Dermis blood vessel endothelial cell (primary cell): ENCODE measurements at places on chromosomes 1 and 21. TPM values are rescaled to one million over a fixed set of nuclear protein-coding genes. Genes with fewer than 3 reads are reported as not detected.

Gene LY9
- total RNA-seq: not detected in 2 replicates

- peak; percentile 64 for DNase-seq
Observed at GRCh38 chr1:94416901-94417727, 1.1 kb upstream of the ABCD3 start.

Gene SH2D5
- under 0.01 and 0.42 TPM in 2 replicates for total RNA-seq

Gene UBL4B
- not detected in 2 replicates for total RNA-seq

DNA sequence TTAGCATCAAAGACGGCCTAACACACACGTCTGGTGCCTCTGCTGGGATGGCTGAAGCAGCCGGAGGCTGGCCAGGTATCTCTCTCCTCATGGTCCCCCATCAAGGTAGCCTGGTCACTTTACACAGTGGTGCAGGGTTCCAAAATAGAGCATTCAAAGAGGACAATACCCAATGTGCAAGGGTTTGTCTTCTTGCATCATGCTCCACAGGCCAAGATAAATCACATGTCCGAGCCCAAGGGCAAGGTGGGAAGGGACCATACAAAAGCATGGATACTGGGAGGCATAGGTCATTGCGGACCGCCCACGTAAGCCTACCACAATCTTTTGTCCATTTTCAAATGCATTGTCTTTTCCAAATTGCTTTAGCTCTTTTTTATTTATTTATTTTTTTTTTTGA, 23.8 kb upstream of the TINAGL1 start:
- DNase-seq: no peak

- no peak for DNase-seq
Observed at GRCh38 chr1:16017461-16018303, at the start of gene HSPB7. TSS of gene HSPB7 (minus strand) at chr1:16018043. CDS start at chr1:16017963, 80 bp downstream.

DNA sequence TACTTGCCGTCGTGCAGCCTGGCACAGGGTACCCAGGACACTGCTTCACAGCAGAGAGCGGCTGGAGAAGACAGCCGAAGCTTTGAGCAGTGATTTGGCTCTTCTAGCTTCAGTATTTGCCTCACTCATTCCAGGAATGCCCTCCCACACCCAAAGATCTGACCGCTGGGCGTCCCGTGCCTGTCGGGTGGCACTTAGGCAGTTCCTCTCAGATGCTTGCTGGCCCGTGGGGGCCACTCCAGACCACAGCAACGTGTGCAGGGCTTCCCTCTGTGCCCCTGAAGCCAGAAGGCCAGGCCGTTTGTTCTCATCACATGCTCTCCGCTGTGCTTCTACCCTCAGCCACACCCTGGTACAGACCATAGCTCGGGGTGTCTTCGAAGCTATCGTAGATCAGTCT, 17.0 kb downstream of the RRP1B start:
- no peak for DNase-seq

Gene ACOT11
- 1.0 and 3.0 TPM in 2 replicates for total RNA-seq

- DNase-seq: no peak
Observed at GRCh38 chr21:37383086-37383485, 16.5 kb downstream of the DYRK1A start.

Gene EFCAB7
- 5.1 and 5.4 TPM in 2 replicates for total RNA-seq

DNA sequence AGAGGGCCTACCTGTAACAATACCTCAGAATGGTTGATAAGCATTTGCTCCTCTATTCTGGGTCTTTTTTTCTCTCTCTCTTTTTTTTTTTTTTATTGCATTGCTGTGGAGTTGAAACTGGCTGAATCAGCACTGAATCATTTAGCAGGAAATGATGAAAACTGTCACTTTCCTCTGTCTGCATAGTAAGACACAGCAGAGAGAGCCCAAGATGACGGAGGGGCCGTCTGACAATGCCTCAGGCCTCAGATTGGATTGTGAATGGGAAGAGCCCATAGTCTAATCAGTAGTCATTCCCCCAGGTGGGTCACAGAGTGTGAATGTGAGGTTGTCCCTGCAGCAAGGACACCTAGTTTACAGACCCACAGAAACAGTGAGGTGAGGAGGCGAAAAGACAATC, 193.2 kb upstream of the PLXNA2 start:
- DNase-seq: peak; percentile 27

GRCh38 chr21:39661740-39662139, 49.0 kb downstream of the B3GALT5 start:
- DNase-seq: no peak

GRCh38 chr1:8222789-8223188, 95.1 kb upstream of the SLC45A1 start:
- DNase-seq: no peak

- no peak for DNase-seq
Observed at GRCh38 chr1:64550946-64551605, 81.1 kb downstream of the CACHD1 start.

GRCh38 chr1:193115629-193116227, 6.1 kb upstream of the CDC73 start:
- DNase-seq: peak; percentile 85

- no peak for DNase-seq
Observed at GRCh38 chr21:46054451-46054881, 43.4 kb upstream of the COL6A2 start.

GRCh38 chr1:221527302-221527701, 214.6 kb downstream of the DUSP10 start:
- DNase-seq: no peak

Gene AADACL3
- total RNA-seq: not detected in 2 replicates

DNA sequence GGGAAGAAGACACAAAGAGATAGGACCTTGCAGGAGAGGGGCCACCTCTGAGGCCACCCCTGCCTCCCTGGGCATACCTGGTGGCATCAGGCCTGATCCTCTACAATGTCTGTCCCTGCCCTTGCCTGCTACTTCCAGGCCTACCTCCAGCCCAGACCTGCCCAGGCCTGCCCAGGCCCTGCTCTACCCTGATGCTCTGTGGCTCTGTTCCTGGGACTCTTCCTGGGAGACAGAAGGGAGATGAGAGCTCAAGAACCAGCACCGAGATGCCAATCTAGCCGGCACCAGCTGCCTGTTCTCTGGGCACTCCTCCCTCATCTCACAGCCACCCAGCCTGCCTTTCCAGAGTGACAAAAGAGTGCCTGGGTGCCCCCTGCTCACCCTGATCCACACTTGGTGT, 2.7 kb downstream of the CELF3 start:
- no peak for DNase-seq

- DNase-seq: no peak
Observed at GRCh38 chr21:14591377-14591776, 45.3 kb upstream of the SAMSN1 start.

Gene WDR47
- total RNA-seq: 21.6 and 22.2 TPM in 2 replicates

Gene IGFN1
- under 0.01 and 0.05 TPM in 2 replicates for total RNA-seq

Gene CLDN17
- not detected in 2 replicates for total RNA-seq

Gene CD1E
- not detected in 2 replicates for total RNA-seq

- no peak for DNase-seq
Observed at GRCh38 chr1:87388411-87388810, 59.7 kb downstream of the LMO4 start.

GRCh38 chr1:205726619-205727125, 23.3 kb downstream of the NUCKS1 start:
- no peak for DNase-seq

GRCh38 chr1:147784941-147785340, 24.5 kb upstream of the GJA5 start:
- no peak for DNase-seq

DNA sequence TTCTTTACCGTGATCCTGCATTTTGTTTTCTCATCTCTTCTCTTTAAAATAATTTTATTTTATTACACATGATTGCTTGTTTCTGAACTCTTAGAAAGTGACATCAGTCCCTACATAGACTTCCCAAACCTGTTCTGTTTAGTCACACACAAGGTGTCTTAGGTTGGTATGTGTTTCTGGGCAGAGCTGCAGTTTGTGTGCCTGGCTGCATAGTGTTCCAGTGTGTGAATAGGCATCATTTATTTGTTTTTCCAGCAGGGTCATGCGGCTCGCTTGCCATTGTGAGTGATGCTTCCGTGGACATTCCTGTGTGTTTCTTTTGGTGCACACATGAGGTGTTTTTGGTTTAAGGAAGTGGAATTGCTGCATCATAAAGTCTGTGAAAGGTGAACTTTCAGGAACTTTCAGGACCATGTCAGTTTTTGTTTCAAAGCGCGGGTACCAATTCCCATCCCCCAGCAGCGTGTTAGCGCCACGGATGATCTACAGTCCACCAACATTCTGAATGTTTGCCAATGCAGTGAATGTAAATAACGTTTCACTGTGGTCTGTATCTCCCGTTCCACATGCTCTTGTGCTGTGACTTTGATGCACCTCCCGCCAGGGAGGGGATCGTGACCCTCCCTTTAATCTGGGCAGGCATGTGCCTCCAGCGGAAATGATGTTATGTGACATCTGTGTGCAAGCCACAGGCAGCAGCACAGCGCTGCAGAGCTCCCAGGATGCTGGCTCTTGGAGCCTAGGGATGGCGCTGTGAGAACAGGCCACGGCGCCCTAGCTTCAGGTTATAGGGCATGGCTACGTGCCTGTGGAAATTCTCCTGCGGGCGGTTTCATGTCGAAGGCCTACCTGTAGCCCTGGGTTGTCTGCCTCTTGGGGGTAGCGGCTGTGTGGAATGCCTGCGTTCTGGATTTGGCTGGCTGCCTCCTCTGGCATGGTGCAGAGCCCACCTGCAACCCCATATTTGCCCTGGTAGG, 144.6 kb upstream of the COL6A1 start:
- no peak for DNase-seq

GRCh38 chr1:226310637-226311195, 1.8 kb upstream of the LIN9 start:
- DNase-seq: no peak

GRCh38 chr1:80918380-80918779, 882.4 kb upstream of the ADGRL2 start:
- no peak for DNase-seq

DNA sequence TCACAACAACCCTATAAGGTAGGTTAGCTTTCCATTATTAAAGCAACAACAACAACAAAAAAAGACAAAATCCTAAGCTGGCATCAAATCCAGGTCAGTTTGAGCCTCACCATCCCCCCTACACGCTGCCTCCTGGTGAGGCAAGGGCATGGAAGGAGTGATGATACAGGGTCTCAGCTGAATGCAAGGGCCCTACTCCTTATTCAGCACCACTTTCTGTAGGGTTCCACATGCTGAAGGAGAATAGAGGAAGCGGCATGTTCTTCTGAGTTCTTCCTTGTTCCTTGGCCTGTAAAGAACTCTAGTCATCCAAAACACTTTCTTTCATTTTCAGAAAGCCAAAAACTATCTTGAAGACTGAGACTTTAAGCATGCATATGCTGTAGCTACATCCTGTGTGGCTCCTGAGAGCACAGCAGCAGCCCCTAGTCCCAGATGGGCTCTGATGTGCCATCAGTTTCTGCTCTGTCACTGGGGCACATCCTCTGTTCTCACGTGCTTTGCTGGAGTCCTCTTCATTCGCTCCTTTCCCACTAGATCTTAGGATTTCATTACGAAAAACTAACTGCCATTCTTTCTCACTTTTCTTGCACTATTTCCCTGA, 6.2 kb downstream of the ILDR2 start:
- no peak for DNase-seq

Gene PDZK1
- total RNA-seq: 0.33 and 0.34 TPM in 2 replicates

DNA sequence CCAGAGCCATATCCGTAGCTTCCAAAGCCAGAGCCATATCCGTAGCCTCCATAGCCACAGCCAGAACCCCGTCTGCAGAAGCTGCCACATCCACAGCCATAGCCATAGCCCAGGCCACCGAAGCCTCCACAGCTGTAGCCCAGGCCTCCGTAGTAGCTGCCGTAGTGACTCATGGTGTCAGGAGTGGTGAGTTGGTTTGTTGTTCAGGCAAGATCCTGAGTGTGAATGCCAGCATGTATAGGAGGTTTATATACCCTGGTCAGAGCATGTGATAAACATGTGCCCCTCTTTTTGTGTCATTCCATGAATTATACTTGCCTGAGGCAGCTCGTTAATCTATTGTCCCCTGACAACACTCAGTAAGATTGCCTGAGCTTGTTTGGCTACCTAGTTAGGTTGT, at the start of gene KRTAP19-1:
Gene KRTAP19-1 (minus strand): TSS at position 223 of the 400 bp plus-strand sequence. CDS start 50 bp downstream, at position 173.
- no peak for DNase-seq

GRCh38 chr1:90044346-90044745, 49.4 kb downstream of the ZNF326 start:
- DNase-seq: no peak

Gene RC3H1
- total RNA-seq: 22.6 TPM in 2 replicates

Gene LEPR
- total RNA-seq: 81.2 and 109 TPM in 2 replicates

DNA sequence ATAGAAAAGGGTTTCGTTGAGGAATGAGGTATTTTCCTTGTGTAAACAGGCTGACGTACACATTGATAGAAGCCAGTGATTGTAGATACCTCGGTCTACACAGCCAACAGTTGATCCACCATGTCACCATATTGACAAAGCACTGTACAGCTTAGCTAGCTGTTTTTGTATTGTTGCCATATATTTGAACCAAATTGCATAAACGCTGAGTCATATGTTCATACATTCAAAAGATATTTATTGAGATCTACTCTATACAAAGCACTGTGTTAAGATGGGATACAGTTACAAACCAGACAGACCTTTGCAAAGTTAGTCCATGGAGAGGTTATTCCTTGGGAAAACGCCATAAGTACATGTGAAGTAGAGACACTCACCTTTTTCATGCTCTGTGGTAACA, 132.4 kb upstream of the ATP1B1 start:
- no peak for DNase-seq

DNA sequence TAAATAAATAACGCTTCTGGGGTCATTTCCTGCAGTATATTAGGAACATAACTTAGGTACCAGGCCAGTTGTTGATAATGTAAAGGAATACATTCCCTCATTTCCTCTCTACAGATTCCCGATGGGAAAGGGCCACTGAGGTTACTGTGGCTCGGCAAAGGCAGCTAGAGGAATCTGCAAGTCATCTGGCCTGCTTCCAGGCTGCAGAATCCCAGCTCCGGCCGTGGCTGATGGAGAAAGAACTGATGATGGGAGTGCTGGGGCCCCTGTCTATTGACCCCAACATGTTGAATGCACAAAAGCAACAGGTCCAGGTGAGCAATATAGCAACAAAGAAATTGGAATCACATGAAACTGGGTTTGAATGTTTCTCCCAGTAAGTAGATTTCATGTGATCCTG, 109.6 kb upstream of the BMP8A start:
- peak; percentile 88 for DNase-seq

DNA sequence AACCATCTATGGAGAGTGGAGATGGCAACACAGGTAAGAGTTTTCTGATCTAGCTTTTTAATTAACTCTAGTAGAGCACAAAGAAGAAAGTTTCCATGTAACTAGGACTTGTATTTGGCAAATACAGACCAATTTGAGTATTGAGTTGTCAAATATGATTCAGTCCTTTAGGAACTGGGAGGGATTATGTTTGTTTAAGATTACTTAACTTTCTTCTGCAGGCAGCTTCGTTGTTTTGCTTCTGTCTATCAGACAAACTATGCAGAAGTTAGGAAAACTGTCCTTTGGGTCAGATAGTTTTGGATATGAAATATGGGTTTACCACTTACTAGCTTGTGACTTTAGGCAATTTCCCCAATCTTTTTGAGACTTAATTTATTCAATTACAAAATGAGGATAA, 111.8 kb downstream of the POU2F1 start:
- no peak for DNase-seq

Gene ETV3L
- total RNA-seq: not detected in 2 replicates

- no peak for DNase-seq
Observed at GRCh38 chr1:182337736-182338571, 53.6 kb downstream of the GLUL start.

GRCh38 chr21:27021046-27021445, 54.2 kb upstream of the ADAMTS5 start:
- DNase-seq: no peak
